ENCODE measurements at places on chromosomes 11 and 22. TPM values are rescaled to one million over a fixed set of nuclear protein-coding genes. Genes with fewer than 3 reads are reported as not detected.

SLC5A4 gene
- total RNA-seq: not detected

DCDC1 gene
- not detected for total RNA-seq

DNHD1 gene
- 5.7 TPM for total RNA-seq

TSGA10IP gene
- not detected for total RNA-seq

OR2AG1 gene
- not detected for total RNA-seq

VPREB1 gene
- not detected for total RNA-seq

CACNA1I gene
- total RNA-seq: 0.05 TPM

TBX1 gene
- total RNA-seq: 2.6 TPM

PHF21B gene
- total RNA-seq: not detected

OR8D2 gene
- not detected for total RNA-seq

KCNQ1OT1 gene
- total RNA-seq: 0.49 TPM

FGF19 gene
- total RNA-seq: 0.12 TPM

RFPL1 gene
- not detected for total RNA-seq

DLG2 gene
- total RNA-seq: 115 TPM

OR5D13 gene
- total RNA-seq: not detected

- no peak for DNase-seq
These were observed 47.2 kb downstream of the LRFN4 start for GRCh38 chr11:66904055-66904454.

DNA sequence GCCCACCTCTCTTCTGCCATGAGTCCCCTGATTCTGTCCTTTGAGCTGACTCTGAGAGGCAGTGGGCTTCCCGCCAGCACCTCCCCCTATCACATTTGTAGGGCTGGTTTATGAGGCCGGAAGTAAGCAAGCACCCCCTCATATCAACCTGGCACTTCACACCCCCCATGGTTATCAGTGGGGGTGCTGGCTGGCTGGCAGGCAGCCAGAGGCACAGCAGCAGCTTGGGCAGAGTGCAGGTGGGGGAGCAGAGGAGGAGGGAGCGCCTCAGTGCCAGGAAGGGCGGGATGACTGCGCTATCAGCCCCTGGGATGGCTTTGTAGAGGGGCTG is 22.9 kb upstream of the CHRM4 start:
- no peak for DNase-seq

DNA sequence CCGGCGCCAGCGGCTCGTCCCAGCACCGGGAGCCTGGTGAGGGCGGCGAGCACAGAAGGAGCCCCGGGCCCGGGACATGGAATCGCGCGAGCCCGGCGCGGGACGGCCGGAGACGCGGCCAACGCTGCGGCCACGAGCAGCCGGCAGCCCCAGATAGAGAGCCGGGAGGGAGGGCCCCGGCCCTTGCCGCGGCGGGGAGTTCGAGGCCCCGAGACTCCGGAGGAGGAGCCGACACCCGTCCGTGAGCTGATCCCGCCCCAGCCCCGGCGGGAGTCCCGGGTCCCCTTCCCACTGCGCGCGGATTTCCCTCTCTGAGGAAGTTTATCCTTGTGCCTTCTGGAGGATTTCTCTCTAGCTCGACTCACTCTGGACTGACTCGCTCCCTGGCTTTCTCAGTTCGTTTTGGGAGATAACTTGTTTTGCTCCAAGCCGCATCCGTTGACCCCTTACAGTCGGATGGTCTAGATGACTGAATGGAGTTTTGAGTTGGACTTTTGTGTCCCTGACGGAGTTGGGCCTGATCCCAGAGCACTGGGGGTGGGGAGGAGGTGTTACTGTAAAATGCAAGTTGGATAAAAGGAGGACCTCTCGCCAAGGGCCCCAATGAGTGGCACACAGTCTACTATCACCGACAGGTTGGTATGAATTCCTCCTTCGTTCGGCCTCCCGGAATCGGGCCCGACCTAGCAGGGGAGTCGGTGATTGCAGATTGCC is 585 bp downstream of the ARHGEF12 start:
- no peak for DNase-seq

DNA sequence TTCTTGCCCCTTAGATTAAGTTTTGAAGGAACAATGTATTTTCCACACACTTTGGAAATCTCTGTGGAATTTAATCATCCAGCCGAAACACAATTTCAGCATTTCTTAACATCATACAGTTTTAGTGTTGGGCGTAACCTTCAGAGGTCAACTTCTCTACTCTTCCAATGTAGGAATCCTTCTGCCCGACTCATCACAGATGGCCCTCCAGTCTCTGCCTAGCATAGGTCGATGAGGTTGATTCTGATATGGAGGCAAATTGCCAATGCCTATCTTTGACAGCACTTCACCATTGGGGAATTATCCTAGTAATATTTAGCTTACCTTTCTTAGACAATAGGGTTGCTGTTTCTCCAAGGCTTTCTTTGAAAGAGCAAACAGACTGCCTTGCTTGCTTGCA is 175.7 kb upstream of the TTC12 start:
- DNase-seq: no peak

- no peak for DNase-seq
These were observed 22.2 kb downstream of the FLRT1 start for GRCh38 chr11:64057890-64058289.

- DNase-seq: no peak
These were observed 93.0 kb downstream of the UVRAG start for GRCh38 chr11:75907906-75908527.

GRCh38 chr11:94147433-94147845 is 18.8 kb downstream of the PANX1 start:
- DNase-seq: no peak

GRCh38 chr11:62068730-62069129 is 55.1 kb upstream of the INCENP start:
- no peak for DNase-seq

DNA sequence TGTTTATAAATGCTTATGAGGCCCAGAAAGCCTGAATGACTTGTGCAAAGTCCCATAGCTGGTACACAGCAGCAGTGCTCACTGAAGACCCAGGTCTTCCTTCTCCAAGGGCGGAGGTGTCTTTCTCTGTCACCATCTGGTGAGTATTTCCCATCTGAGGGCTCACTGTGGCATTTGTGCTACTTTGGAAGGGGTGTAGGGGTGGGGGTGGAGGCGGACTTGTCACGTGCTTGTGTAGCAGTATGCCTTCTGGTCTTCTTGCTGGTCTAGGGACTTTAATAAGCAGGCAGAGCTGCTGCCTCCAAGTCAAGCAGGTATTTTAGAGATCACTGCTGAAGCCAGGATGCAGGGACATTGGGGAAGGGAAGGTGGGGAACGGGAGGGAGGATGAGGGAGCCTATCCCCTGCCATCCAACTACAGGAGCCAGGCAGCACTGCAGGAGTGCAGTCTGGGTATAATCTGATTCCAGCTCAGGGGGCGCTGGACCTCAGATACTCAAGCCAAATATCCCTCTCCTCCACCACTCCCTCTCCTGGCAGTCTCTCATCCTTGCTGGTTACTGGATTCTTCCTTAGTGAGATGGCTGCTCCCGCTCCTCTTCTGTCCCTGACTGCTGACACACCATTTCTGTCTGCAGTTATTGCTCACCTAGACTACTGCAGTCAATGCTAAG is 3.4 kb downstream of the ABCC8 start:
- peak; percentile 36 for DNase-seq

DNA sequence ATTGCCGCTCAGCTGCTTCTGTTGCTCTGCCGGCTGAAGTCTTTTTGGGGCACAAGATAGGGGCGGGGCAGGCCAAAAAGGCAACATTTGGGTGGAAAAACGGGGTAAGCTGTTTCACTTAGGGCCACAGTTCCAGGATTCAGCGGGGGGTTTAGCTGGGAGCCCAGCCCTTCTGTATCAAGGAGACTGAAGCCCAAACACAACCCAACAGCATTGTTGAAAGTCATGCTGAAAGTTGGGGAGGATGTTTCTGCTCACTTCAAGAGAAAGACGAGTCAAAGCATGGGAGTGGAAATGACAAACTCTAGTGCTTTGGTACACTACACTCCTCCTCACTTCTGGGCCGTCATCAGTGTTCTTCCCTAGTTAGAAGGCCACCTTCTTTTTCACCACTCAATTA is 56.1 kb upstream of the GNAZ start:
- no peak for DNase-seq

- DNase-seq: no peak
These were observed 237.4 kb downstream of the TTC28 start for GRCh38 chr22:28442264-28442710.

DNA sequence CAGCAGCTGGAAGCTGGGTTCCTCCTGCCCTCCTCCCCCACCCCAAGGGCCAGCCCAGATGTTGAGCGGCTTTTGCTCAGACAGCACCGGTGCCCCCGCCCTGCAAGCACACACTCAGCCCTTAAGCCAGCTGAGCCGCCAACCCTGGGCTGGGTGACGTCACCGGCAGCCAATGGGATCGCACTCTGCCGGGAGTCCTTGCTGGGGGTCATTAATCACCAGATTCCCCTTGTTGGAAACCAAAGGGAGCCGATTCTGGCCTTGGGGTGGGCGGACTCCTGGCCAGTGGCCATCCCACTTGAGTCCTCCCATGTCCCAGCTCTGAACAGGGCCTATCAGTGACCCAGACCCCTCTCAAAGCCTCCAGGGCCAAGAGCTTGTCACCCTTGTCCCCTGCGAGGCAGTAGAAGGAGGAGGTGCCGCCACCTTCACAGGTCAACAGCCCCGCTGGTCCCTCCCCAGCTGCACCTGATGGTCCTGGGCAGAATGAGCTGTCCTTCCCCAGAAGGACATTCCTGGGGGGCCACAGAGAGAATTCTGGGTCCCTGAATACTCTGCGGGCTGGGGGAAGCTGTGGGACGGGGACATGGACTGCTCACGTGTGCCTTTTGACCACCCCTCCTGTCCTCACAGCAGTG is 7.4 kb downstream of the DUSP8 start:
- DNase-seq: no peak

DNA sequence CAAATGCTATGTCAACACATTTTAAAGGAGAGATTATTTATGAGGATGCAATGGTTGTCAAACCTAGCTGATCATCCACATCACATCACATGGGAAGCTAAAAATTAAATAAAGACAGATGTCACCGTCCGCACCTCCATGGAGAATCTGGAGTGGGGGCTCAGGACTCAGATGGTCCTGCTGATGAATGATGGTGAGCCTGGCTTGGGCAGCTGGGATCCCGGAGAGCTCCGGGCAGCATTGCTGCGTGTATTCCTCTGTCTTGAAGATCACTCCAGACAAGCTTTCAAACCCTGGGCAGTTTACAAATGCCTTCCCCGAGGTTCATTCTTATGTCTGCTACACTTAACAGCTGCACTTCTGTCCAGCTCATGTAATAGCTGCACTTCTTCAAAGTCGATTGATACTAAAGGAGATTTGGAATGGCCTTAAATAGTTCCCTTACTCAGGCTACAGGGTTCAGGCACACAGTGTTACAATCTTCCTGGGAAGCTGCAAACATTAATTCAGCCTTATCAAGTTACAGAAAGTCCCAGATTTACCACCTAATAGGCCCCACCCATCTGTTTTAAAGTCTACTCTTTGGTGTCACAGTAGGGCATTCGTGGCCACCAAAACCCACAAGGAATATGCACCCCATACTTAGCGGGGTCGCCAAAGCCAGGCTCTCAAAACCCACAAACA is 34.7 kb upstream of the CSNK2A3 start:
- no peak for DNase-seq

GRCh38 chr22:43437871-43438475 is 26.2 kb downstream of the MPPED1 start:
- no peak for DNase-seq

DNA sequence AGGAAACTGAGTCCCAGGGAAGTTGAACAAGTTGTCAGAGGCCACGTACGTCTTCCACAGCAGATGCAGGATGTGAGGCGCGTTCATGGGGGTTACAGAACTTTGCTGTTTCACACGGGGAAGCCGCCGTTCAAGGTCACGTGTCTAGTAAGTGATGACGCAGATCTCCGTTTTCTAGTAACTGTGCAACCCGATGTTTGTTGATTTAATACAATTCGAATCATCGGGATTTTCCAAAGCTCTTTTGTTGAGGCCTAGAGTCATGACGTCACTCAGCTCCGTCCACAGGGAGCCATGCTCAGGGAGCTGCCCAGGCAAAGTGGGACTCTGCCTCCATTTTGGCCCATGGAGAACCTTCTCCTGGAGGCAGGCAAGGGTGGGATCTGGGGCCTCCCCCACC is 1121.8 kb downstream of the TBC1D22A start:
- DNase-seq: no peak

- no peak for DNase-seq
These were observed 393.7 kb downstream of the LARGE1 start for GRCh38 chr22:33526434-33527107.

GRCh38 chr11:112863305-112863704 is 97.9 kb upstream of the NCAM1 start:
- DNase-seq: no peak

- no peak for DNase-seq
These were observed 236.6 kb downstream of the GRIK4 start for GRCh38 chr11:120747850-120748814.

DNA sequence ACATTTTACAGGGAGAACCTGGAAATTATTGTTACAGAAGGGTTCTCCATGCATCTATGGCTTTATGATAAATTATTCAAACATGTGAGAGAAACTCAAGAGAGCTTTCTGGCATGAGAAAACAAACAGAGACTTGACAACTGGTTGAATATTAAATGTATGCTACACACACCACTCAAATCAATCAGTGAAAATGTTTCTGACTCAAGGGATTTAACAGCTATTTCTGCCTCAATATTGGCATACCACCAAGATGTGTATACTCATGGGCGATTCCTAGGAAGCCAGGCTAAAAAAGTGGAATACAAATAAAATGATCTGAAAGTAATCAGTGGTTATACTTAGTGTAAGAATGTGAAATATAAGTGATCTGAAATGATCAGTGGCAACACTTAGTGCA is 15.8 kb upstream of the OR51T1 start:
- no peak for DNase-seq

DNA sequence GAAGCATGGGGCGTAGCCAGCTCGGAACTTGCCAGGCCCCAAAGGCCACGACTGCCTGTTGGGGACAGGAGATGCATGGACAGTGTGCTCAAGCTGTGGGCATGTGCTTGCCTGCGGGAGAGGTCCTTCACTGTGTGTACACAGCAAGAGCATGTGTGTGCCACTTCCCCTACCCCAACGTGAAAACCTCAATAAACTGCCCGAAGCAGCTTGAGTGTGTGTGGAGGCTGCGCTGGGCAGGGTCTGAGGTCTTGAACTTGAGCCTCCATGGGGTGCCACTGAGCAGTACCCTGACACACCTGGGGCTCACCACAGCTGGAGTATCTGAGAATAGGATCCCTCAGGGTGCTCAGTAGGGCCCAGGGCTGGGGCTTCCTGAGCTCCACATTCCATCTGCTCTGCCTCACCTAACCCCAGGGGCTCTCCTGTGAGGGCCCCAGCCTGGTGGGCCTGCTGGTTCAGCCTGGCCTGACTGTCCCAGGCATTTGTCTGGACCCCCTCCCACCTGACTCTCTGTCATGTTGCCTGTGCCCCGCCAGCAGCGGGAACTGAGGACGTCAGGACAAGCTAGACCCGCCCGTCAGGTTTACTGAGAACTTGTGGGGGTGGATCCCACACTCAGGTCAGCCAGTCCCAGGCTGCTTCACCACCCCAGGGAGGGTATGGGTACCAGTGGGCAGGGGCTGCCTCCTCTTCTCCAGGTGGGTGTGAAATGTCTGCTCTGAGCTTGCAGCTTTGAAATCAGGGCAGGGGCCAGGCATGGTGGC is 3.2 kb downstream of the RASSF7 start:
- no peak for DNase-seq

- DNase-seq: no peak
These were observed 163.6 kb upstream of the B3GAT1 start for GRCh38 chr11:134575504-134576230.

- DNase-seq: no peak
These were observed 68.2 kb downstream of the GUCY1A2 start for GRCh38 chr11:106950067-106950491.

GRCh38 chr11:114284021-114284420 is 12.2 kb upstream of the NNMT start:
- DNase-seq: no peak

- DNase-seq: no peak
These were observed 427.0 kb upstream of the DDI1 start for GRCh38 chr11:103609117-103610066.

GRCh38 chr11:114619659-114620173 is 24.1 kb upstream of the NXPE4 start:
- no peak for DNase-seq

Data from NCI-H460 (cell line).